ENCODE measurements at places on chromosomes 2 and 18.
A peak's percentile ranks its signal among the peaks of the same experiment; 100 is the strongest.

DNA sequence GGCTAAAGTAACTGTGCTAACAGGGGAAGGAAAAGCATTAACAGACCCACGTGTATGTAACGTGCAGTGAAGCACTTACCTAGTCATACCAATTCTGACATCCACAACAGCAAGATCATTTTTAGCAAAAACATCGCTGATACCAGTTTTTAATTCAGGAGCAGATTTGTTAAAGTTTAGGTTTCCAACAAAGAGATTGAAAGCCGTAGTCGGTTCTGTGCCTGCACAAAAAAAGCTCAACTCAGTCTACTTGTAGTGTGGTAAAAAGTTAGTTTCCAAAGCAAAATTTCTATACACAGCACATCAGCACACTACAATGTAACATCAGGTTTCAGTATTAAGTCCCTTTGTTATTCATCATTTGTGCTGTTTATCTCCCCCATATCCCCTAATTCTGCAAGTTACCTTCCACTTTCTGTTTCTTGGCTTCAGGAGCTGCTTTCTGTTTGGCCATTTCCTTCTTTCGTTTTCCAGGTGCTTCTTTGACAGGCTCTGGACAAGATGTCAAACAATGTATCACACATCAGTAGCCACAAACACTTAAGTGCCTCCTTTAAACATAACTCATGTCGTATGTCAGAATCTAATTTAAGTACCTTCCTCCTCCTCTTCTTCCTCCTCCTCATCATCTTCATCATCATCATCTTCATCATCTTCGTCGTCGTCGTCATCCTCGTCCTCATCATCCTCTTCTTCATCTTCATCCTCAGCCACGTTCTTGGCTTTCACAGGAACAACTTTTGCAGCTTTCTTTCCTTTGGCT, 4.0 kb downstream of the NCL start:
- no peak for DNase-seq

DNA sequence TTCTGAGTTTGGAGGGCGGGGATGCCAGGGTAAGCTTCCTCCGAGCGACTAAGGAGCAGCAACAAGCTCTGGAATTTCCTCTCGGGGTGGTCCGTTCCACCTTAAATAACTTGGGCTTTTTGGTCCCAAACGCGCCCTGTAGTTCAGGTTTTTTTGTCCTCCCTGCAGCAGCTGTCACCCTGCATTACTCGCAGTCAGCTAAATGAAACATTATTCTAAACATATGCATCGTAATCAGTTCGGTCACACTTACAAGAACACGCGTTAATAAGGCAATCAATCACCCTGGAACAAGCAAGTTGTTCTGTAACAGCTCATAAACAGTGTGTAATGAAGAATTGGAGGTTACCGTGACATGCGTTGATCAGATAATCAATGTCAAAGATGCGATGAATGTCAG, 8.3 kb downstream of the EVX2 start:
- DNase-seq, result no peak

GRCh38 chr2:3023531-3023930, 354.1 kb downstream of the EIPR1 start:
- no peak for DNase-seq

GRCh38 chr2:85988175-85988913, 99.6 kb upstream of the ST3GAL5 start:
- no peak for DNase-seq

DNA sequence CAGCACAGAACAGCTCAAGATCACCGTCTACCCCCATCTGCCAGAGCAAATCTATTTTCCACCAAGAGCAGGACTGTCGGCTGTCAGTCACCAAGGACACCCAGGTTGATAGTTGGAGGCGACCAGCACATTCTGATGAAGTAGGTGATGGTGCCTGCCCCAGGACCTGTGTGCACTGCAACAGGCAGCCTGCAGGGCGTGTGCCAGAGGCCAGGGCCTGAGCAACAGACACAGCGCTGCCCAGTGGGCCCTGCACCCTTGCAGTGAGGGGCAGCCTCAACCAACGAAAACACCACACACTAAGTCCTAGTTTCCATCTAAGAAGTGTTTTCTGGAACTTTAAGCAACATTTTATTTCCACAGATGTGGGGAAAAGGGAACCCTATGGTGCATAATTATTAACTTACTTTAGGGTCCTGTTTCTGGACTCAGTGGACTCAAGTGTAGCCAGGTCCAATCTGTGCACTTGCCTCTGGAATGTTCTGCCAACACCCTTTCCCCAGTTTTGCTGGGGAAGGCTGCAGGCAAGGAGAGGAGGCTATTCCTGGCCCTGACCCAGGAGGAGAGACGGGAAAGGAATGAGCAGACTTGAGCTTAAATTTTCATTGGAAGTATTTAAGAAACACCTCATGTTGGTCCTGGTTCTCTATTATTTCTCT, 61.5 kb downstream of the ADNP2 start:
- DNase-seq, result no peak

DNA sequence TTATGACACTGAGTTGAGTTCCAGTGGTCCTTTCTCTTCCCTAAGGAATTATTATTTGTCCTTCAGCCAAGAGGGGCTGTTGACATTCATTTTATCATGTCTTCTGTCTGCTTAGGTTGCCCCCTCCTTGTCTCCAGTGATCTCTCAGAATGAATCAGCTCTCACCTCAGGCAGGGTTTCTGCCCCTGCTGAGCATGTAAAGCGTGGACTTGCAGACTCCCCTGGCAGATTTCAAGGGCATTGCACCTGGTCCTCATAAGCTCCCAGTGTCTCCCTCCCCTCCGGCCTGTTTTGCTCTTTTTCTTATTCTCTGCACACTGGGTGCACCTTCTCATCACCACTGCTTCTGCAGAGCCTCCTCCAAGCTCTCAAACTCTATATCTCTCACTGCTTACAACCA, 188.4 kb downstream of the KCNS3 start:
- no peak for DNase-seq

GRCh38 chr2:216508229-216508628, 9.6 kb downstream of the RPL37A start:
- DNase-seq, result no peak

DNA sequence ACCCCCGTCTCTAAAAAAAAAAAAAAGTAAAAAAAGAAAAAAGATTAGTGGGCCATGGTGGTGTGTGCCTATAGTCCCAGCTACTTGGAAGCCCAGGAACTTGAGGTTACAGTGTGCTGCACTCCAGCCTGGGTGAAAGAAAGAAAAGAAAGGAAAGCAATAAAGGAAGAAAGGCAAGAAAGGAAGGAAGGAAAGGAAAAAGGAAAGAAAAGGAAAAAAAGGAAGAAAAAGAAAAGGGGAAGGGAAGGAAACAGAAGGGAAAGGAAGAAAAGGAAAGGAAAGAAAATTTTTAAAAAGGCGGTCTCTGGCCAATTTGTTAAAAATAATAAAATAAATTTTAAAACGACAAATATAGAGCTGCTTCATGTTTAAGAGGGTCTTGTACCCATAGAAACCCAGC, 74.4 kb upstream of the RNU4ATAC start:
- no peak for DNase-seq

- DNase-seq, result no peak
These were observed 190.0 kb downstream of the NAPG start for GRCh38 chr18:10715791-10716190.

DNA sequence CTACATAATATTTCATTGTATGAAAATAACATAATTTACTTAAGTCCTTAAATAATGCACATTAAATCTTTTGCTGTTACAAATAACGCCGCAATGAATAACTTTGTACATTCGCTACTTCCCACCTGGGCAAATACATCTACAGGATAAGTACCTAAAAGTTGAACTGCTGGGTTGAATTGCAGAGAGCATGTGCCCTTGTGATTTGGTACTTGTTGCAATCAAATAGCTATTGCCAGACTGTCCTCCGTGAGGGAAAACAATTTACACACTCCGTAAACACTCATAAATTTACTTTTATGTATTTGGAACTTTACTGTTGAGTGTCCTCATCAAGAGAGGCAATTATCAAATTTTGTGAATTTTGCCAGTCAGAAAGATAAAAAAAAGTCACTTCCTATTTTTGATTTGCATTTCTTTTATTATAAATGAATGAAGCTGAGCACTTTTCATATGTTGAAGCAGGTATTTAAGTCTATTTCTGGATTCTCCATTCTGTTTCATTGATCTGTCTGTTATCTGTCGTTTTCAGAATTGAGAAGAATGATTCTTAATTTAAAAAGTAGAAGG, 140.8 kb upstream of the SERTAD2 start:
- DNase-seq, result no peak

GRCh38 chr2:98530114-98530513, 78.2 kb downstream of the COA5 start:
- DNase-seq, result no peak

- DNase-seq, result peak; percentile 96
These were observed 135.6 kb downstream of the ARHGAP15 start for GRCh38 chr2:143264851-143265250.

DNA sequence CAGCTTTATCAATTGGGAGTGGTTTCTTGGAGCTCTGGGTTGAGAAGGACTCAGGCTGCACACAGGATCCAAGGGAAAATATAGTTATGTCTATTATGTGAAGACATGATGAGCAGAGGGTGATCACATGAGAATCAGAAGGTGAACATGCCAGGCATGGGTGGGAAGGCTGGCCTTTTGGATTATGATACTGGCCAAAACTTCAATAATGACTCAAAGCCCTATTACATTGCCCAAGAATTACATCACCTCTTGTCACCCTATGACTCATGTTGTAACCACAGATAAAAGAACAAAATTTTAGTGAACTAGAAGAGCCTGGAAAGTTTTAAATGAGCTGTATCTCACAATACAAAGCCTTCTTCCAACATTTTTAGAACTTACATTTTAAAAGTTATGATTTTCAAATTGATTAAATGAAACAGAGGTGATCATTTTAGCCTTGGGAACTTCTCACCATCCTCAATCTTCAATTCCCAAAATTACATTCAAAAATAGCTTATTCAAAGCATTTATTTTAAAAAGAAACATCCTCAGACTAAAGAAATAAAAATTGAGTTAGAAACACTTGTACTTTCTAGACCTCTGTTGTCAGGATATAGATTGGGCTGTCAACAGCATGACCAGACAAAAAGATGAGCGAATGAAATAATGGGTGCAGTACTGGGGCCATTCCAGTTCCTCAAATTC, 428.3 kb downstream of the MBD2 start:
- DNase-seq, result peak; percentile 36

GRCh38 chr2:233387667-233388528, 33.6 kb downstream of the DGKD start:
- DNase-seq, result peak; percentile 82

- DNase-seq, result no peak
These were observed 325.6 kb downstream of the HRH4 start for GRCh38 chr18:24786027-24786426.

GRCh38 chr2:234771980-234772732, 179.7 kb upstream of the SH3BP4 start:
- no peak for DNase-seq

DNA sequence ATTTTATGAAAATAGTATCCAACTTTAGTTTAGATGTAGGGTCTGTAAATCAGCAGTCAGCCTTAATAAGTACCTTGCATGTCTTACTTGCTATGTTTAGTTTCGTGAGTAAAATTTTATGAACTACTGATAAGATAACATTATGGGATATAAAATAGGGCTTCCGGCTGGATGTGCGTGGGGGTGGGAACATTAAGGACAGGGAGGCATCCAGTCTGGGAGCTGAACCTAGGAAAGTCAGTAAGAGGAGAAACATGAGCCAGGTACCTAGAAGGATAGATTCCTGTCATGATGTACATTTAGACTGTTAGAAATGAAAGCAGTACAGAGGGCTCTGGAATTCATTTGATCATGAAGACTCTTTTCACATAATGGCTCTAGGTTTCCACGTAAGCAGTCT, 12.7 kb upstream of the KCNJ13 start:
- DNase-seq, result no peak

DNA sequence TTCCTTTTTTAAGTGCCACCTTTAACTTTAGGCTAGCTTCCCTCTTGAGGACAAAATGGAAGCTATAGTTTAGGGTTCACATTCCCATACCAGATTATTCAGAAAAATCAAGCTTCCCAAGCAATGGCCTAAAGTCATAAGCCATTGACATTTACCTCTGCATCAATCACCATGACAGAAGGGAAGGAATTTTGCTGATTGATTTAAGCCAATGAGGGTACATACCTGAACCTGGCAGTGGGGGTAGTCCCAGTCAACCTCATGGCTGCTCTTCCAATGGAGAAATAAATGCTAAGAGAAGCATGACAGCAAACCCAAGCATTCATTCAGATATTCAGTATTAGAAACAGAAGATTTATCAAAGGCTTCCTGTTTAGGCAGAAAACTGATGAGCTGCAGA, 128.4 kb upstream of the CREB1 start:
- no peak for DNase-seq

- DNase-seq, result no peak
These were observed 69.0 kb downstream of the BABAM2 start for GRCh38 chr2:27959496-27959895.

DNA sequence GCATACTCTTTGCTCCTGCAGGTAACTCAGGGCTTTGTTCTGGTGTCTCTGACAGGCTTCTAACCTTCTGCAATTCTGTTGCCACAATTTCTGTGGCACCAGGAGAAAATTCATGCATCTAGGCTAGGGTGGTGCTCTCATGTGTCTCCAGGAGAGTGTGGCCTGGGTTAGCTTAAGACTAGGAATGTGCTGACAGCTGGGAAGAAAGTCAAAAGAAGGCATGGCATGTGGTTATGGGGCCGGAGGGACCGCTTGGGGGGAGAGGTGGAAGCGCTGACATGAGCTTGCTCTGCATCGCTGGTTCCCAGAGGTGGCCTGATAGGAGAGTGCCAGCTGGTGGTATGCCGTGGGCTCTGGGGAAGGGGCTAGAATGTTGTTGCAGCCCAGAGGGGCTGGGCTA, 173.3 kb upstream of the TNP1 start:
- DNase-seq, result no peak

DNA sequence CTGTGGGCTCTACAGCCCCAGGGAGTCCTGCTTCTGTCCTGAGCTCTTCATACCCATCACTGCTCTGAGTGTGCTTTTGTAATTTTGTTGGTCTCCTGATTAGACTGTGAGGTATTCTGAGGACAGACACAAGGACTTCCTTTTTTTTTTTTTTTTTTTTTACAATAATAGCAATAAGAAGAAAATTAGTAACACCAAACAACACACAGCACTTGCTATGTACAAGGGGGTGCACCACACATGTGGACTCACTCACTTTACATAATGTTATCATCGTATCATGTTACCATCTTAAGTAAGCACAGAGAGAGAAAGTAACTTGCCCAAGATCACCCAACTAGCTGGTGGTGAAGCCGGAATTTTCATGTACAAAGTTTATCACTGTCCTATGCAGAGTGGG, 34.6 kb downstream of the MBP start:
- no peak for DNase-seq

All from NCI-H446 treated with DMSO at 0.1 percent for 48 hours (cell line).